ENCODE measurements at places on chromosomes 3 and 15.

GRCh38 chr3:127044996-127045395 is 62.1 kb downstream of the PLXNA1 start:
- DNase-seq, result no peak

DNA sequence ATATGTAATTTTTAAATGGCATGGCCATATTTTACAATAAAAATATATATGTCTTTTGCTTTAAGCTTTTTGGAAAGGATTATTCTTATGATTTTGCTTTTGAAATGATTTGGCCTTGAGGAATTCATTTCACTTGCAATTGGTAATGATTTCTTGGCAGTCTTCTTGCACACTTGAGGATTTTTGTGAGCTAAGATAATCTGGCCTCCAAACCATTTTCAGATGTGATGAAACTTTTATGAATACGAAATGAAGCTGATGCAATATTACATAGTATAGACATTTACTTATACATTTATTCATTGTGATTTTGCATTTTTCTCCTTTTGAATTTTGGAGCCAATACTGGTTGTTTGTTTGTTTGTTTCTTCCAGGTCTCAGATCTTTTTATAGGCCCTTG is 6.4 kb upstream of the SH2D7 start:
- no peak for DNase-seq

- no peak for DNase-seq
Measured at GRCh38 chr15:64100958-64101357, 5.2 kb downstream of the SNX1 start.

- no peak for DNase-seq
Measured at GRCh38 chr3:42750834-42751233, 22.2 kb downstream of the CCDC13 start.

DNA sequence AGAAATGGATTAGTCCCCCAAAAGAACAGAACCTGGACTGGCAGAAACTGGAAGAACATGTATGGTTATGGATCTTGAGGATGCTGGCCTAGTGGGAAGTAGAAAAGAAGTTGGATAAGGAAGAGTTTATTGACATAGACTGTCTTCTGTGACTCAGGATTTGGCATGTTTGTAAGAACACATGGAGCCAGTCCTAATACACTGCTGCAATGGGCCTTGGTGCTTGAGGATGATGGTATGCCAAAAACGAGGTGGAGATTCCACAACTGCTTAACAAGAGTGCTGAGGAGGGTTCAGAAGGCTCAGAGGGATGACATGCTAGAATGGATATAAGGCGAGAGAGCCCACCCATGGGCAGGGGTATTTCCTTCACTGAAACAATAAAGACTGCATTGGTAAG is 22.4 kb downstream of the LZTFL1 start:
- DNase-seq, result no peak

GRCh38 chr15:41966920-41967465 is 5.4 kb downstream of the EHD4 start:
- DNase-seq, result no peak

- DNase-seq, result no peak
Measured at GRCh38 chr3:143418391-143418790, 298.8 kb downstream of the CHST2 start.

GRCh38 chr3:152403632-152404066 is 134.9 kb downstream of the MBNL1 start:
- DNase-seq, result no peak

GRCh38 chr3:157532529-157533297 is 29.5 kb upstream of the VEPH1 start:
- DNase-seq, result no peak

DNA sequence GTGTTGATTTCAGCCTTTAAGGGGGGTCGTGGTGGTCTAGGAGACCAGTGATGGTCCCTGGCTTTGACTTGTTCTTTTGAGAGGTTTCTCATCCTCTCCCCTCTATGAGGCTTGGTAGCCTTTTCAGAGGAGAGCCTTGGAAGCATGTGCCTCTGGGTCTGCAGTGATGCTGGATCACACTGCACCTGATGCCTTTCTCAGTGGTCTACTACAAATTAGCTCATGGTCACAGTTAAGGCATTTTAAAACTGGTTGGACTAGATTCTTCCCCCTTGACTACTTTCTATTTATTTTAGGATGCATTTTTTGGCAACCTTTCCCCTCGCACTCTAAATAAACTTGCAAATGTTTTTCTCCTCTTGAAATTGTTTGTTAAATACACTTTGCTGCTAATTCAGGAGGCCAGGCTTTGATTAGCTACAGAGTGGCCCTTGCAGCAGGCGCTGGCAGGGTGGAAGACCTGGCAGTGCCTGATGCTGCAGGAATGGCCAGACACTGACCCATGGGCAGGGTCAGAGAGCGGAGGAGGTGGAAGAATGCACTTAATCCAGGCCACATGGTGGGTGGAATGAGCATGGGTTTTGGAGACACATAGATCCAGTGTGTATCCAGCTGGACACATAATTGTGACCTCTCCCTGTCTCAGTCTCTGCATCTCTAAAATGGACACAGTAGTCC is 318.8 kb upstream of the CTDSPL start:
- no peak for DNase-seq

DNA sequence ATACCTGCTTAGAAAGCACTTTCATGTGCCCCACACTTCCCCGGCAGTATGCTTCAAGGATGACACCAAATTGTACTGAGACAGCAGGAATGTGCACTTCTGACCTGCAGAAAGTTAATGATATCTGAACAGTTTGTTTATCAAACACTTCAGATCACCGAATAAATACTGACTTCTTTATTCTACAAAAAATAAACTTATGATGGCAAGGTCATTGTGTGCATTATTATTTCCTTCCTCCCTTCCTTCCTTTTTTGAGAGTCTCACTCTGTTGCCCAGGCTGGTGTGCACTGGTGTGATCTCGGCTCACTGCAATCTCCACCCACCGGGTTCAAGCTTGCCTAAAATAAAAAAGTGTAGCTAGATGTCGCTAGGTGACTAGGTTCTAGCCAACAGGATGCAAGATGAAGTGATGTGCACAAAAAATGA is 80.3 kb downstream of the FAIM start:
- DNase-seq, result no peak

- peak; percentile 32 for DNase-seq
Measured at GRCh38 chr15:92082006-92082843, 228.7 kb downstream of the SLCO3A1 start.

DNA sequence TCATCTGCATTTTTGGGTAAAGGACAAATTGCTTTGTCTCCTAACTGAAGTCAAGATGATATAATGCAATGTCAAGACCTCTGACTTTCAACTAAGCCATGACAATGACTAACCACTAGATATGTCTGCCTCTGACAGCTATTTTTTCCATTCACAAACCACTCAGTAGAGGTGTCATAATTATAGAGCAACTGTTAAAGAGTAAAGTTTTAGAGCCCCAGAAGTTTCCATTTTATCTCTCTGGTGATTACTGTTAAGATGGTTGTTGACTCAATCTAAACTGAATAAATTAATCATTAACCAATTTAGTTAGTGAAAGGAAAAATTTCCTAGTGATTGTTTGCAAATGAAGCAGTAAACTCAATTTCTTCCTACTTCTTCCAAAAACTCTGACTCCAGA is 779.9 kb downstream of the GRM7 start:
- no peak for DNase-seq

- DNase-seq, result no peak
Measured at GRCh38 chr3:71513081-71513480, 70.4 kb downstream of the FOXP1 start.

DNA sequence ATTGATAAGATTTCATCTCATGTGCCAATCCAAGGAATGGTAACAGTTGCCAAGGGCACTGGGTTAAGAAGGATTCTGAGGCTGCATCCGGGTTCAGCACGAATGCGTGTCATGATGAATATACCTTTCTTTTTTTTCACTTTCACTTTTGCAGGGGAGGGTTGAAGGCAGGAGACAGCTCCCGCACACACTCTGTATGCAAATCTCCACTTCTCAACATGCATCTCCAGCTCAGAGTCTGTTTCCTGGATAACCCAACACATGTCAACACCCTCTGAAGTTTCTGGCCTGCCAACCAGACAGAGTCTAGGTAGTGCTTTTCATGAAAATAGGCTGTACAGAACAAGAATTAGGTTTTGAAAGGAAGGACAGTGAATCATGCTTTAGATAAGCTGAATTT is 21.6 kb downstream of the B4GALT4 start:
- DNase-seq, result no peak

DNA sequence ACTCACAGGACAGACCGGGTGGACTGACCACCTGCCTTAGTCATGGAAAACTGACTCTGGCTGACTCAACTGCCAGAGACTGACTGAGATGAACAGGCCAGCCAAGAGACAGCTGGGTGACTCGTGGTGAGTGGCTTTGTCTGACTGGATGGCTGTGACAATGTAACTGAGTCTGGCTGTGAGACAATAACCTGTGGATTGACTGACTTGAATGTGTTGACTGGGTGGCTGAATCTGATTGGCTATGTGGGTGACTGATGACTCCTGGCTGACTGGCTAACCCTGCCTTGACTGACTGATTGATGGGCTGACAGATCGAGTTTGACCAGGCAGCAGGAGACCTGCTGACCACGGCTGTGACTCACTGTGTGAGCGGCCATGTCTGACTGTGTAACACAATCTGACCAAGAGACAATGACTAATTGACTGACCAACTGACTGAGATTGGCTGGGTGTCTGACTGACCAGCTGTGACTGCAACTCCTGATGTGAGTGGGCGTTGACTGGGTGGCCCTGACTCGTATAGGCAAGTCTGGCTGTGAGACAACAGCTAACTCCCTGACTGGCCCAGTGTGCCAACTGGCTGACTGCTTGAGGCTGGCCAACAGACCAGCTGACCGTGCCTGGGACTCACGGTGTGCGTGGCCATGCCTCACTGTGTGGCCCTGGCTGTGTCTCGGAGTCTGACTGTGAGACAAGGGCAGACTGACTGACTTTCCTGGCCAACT is 509.1 kb downstream of the SHQ1 start:
- peak; percentile 49 for DNase-seq

- DNase-seq, result no peak
Measured at GRCh38 chr3:42702066-42702951, at the start of gene HHATL. Gene HHATL (minus strand): TSS chr3:42702798. CDS start chr3:42700826, 1,972 bp downstream.

DNA sequence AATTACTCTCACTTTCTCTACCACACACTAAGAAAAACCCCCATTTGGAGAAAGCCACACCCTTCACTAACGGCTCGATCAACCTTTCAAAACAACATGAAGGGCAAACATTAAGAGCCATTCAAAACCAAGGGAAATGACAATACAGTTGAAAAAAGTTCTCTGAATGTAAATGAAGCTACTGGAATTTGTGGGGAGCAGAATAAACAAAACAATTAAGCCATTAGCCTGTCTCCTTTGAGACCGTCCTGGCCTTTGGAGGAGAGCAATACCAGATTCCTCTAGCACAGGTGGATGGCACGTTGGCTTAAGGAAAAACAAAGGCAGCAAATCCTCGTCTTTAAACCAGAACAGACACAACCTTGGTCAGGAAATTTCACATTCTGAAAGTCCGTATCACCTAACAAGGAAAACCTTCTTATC is 18.7 kb downstream of the MYO1E start:
- DNase-seq, result no peak

- no peak for DNase-seq
Measured at GRCh38 chr3:113128386-113129015, 82.9 kb upstream of the BOC start.

DNA sequence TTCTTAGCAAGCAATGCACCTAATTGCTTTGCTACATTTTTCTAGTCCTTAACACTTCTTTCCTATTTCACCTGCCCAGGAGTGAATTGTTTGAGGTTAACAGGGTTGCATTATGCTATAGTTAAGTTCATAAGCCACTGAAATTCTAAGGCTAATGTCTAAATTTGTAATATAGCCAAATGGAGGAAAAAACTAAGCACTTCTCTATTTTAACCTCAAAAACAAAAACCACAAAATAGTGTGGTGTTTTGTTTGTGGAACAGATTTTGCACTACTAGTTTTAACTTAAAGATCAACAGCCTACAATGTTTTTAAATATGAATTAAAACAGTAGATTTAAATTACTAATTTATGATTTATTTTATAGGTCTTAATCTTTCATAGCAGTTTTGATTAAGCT is 5.5 kb downstream of the ATOSA start:
- no peak for DNase-seq

- no peak for DNase-seq
Measured at GRCh38 chr15:58554758-58555157, 123.0 kb downstream of the LIPC start.

DNA sequence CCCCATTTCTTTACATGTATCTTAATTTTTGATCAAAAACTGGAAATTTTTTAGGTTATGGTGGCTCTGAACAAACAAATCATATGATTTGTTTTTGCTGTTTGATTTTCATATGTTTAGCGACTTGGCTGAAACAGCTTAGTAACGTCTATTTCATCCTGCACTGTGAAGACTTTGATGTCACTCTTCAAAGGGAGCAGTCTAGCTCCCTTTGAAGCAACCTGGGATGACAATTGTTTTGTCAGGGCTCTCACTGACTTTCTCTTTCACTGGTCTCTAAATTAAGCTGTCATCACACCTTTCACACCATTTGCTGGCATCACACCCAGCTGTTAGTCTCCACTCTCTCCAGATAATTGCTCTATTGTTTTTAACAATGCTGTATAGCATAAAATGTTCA is 896.9 kb downstream of the IGSF11 start:
- no peak for DNase-seq

DNA sequence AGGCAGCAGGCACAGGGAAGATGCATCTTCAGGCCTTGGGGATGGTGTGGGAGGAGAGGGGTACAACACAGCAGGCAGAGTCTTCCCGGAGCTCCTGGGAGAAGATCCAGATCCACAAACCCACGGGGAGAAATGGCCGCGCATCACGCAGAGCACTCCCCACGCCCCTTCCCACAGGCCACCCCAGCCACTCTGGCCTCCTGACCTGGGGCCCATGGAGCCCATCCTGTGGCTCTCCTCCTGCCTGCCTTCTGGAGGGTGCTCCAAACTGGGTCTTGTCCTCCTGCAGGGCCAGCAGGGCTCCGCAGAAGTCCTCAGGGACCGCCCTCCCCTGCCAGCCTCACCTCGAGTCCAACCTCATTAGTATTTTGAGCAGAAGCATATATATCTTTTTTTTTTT is 17.9 kb downstream of the CORO2B start:
- no peak for DNase-seq

- DNase-seq, result no peak
Measured at GRCh38 chr15:85496151-85496550, 115.7 kb downstream of the AKAP13 start.

GRCh38 chr3:9316881-9317361 is 45.9 kb upstream of the THUMPD3 start:
- DNase-seq, result no peak
